ENCODE measurements at places on chromosomes 16 and 17.

GRCh38 chr17:20189979-20190378, 180.8 kb downstream of the SPECC1 start:
- DNase-seq: no peak

DNA sequence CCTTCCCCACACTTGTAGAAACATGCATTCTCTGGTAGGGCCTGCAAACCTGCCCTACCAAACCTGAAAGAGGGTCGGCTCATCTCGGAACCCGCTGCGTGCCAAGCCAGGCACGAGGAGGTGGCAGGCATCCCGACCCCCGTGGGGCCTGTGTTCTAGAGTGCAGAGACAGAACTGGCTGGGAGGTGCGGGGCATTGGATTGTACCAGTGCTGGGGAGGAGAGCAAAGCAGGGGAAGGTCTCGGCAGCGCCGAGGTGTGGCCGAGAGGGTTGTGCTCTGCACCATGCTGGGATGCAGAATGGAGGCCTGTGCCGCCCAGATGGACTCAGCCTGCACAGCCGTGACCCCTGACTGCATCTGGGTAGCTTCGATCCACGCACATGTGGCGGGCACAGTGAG, 17.8 kb upstream of the MC1R start:
- no peak for DNase-seq

DNA sequence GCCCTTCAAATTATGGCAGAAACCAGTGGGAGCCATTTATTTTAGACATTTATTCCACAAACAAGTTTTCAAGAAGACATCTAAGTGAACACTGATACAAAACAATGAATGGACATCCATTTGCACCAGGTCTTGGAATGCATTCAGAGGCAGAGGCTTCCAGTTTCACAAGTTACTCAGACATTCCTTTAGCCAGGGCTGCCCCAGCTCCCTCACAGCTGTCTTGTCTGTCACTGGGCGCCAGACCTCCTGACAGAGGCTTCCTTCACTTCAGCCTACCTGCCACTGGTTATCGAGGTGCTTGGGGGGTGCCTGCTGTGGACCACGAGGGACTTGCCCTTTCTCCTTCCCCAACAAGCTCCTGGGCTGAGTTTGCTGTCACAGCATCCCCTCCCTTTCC, 19.2 kb downstream of the AQP8 start:
- DNase-seq: no peak

DNA sequence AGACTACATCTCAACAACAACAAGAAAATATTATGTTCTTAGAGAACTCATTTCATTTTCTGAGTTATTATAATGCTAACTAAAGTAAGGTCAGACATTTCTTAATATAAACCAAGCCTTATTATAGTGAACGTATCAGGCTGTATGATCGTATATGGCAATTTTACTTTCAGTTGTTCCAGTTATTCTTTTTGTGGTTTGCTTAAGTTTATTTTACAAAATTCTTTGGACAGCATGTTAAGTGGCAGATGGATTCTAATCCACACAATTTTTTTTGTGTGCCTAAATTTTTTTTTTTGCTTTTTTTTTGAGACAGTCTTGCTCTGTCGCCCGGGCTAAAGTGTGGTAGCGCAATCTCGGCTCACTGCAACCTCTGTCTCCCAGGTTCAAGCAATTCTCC, 59.0 kb downstream of the VMP1 start:
- no peak for DNase-seq

GRCh38 chr17:3667366-3668278, 756 bp downstream of the TAX1BP3 start:
- DNase-seq: no peak

GRCh38 chr16:74825941-74826340, 51.3 kb upstream of the FA2H start:
- no peak for DNase-seq

DNA sequence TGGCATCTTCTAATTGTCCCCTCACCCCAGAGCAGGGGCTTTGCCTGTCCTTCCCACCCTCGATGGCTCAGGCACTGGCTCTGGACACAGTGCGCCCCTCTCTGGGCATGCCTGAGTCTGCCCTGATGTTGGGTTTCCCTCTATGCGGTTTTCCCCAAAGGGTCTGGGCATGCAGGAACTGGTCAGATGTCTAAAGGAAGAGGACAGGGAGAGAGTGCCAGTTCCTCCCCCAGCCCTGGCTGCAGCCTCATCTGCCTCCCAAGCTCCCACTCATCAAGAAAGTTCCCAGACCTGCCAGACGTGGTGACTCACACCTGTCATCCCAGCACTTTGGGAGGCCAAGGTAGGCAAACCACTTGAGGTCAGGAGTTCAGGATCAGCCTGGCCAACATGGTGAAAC, 41.3 kb upstream of the PABPN1L start:
- DNase-seq: no peak

GRCh38 chr16:66905633-66906539, 12.8 kb downstream of the CDH16 start:
- DNase-seq: no peak

DNA sequence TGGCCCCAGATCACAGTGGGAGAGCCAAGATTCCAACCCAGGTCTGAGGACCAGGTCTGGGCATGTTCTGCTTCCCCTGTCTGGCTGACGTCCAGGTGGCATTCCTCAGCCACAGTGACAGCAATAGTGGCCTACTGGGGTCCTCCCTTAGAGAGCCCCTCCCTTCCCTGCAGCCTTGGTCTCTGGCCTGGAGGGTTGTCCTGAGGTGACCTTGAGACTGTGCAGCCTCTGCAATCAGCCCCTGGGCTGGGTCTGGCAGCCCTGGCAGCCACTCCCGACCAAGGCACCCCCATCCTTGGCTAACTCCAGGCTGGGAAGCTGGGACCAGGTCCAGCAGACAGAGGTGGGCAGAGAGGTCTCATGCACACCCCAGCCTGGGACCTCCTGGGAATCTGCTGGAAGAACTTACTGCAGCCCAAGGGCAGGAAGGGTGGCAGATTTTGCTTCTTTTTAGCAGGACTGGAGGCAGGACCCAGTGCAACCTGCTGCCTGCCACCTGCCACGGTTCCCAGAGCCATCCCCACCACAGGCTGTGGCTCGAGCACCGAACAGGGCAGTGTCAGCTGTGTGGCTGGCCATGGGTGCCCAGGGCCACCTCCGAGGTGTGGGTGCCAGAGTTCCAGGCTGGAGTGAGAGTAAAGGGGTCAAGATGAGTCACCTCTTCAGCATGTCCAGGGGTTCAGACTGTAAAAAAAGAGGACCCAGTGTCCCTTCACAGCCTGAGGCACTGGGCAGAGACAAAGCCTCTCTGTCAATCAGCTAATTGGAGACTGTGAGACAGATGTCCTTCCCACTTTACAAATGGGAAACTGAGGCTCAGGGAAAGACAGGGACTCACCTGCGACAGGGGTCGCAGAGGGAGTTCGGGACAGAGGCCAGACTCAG, 12.6 kb downstream of the GRB7 start:
- DNase-seq: no peak

- DNase-seq: no peak
These were observed 60.2 kb downstream of the RPGRIP1L start for GRCh38 chr16:53643474-53643873.

DNA sequence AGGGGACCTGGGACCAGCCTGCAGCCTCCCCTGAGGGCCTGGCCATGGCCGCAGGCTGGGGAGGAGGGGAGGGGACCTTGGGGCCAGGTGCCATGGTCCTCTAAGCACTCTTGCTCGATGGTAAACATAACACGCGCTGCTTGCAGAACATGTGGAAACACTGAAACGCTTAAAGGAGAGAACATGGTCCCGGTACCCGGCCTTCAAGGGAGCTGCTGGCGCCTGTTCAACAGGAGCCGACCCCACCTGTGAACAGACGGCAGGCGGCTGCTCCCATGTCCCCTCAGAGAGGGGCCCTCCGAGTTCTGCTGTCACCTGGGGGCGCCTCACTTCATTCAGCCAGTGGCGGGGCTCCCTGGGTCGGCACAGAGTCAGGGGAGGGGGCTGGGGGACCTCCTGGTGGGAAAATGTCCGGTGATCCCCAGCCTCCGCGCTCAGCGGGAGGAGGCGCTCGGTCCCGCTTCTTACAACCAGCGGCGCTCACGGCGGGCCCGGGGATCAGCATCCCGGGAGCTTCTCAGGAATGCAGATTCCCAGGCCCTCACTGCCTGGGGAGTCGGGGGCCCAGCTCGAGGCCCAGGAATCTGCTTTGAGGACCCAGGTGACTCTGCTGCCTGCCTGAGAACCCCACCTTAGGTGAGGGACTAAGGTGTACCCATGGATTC, 854 bp upstream of the SSTR5 start:
- DNase-seq: no peak

GRCh38 chr17:16989230-16989952, 17.5 kb upstream of the TNFRSF13B start:
- DNase-seq: no peak

GRCh38 chr17:67068999-67069398, 24.6 kb downstream of the CACNG1 start:
- DNase-seq: no peak

DNA sequence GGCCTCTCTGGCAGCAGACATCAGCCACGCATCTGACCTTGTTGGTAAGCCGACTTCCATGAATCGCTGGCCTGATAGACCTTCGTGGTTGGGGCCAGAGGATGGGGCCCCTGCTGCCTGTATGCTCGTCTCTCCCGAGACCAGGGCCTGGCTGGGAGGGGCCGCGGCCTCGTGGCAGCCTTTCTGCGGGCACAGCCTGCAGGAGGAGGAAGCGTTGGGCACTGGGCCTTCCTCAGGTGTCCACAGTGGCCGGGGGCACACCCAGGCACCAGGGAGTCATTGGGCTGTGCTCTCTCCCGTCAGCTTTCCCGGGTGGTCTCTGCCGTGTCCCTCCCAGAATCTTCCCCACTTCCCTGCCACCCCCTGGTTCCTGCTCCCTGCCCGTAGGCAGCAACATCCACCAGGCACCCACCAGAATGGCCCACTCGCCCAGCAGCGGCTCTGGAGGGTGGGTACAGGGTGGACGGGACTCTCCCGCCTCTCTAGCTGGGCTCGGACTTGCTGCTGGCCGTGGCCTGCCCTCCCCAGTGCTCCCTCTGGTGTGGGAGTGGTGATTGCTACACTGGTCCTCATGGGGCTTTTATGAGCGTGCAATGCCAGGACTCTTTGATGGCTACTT, 6.3 kb downstream of the E4F1 start:
- DNase-seq: no peak

DNA sequence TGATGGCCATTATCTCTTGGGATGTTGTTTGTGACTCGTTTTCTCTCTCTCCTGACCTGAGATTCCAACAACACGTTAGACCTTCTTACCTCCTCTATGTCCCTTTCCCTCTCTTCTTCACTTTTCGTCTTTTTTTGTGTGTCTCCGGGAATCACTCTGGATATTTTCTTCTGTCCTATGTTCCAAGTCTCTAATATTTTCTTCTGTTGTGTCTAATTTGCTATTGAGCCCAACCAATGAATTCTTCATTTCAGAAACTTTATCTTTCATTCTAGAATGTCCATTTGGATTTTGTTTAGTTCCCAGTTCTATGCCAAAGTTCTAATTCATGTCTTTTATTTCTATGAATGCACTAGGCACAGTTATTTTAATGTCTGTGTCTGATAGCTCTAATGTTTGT, 27.1 kb upstream of the PITPNM3 start:
- no peak for DNase-seq

DNA sequence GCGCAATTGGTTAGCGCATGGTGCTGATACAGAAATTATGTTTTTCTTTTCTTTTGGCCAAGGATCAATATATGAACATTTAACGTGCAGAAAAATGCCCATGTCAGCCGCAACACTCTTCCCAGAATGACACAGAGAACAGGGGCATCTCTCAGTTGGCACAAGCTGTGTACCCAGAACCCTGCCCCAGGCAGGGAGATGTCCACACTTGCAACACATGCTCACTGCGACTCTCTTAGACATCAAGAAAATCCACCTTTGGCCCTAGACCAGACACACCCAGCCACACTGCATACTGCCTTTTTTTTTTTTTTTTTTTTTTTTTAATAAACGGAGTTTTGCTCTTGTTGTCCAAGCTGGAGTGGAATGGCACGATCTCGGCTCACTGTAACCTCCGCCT, 17.0 kb downstream of the PITPNA start:
- no peak for DNase-seq

DNA sequence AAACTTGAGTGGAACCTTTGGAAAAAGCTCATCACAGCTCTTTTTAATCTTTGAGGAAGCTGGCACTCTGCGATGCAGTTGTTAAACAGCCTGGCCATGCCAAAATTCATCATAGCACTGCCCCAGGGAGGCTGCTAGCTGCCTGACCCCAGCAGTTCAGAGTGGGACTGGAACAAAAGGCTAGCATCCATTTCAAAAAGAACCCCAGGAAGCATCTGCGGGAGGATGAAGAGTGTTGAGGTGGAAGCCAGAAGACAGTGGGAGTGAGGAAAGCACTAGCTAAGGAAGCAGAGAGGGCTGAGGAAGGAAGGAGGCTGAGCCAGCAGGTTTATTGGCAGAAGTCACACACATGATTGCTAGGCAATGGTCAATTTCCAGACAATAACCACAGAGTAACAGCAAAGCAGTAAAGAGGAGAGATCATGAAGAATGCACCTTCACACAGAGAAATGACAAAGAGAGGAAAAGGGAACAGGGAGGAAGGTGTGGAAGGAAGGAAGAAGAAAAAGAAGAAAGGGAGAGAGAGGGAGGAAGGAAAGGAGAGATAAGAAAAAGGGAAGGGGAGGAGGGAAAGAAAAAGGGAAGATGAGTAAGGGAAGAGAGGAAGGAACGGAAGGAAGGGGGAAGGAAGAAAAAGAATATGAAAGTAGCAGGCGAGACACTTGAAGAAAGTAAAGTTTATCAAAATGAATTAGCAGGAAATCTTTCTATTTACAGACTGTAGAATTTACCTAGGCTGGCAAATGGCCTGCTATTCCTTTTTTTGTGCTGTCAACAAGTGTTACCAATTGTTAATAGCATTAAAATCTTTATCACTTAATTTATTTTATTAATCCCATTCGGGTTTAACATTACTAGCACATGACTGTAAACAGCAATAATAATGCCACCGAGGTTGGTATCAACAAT, 270.0 kb upstream of the PSMD7 start:
- DNase-seq: no peak

DNA sequence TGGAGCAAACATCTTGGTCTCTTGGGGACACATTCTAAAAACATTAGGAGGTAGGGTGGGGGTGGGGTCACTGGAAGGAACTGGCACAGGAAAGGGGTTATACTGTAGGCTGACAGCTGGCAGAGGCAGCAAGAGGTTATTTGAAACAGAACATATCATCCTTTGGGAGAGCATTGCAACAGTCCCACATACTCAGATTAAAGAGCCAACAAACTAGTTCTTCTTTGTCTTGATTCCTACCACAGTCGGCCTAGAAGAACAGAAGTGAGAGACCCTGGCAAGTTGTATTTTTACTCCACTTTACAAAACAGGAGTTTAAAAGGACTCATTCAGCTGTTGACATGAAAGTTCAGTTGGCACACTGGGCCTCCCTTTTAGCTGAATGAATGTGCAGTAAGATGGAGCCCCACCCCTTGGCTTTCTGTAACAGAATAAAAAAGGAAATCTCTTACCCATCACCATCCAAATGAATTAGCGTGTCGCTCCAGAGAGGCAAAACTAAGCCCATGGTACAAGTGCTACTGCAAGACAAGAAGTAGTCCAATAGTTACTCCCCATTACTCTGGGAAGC, 54.6 kb upstream of the CORO6 start:
- no peak for DNase-seq
